ENCODE measurements at places on chromosomes 7 and 10. TPM values are rescaled to one million over a fixed set of nuclear protein-coding genes. Genes with fewer than 3 reads are reported as not detected.

Gene TIMM23
- total RNA-seq, result 57.3 TPM

Gene HOXA6
- not detected for total RNA-seq

Gene PNLIPRP3
- not detected for total RNA-seq

Gene EN2
- total RNA-seq, result not detected

Gene SEC61A2
- total RNA-seq, result 15.3 TPM

Gene ZNF467
- total RNA-seq, result 4.2 TPM

Gene LLCFC1
- total RNA-seq, result not detected

Gene AKR1C4
- total RNA-seq, result not detected

Gene CALN1
- 1.3 TPM for total RNA-seq

Gene C10orf105
- 0.10 TPM for total RNA-seq

Gene PTF1A
- total RNA-seq, result not detected

Gene GPER1
- total RNA-seq, result 6.7 TPM

Gene CDK1
- 59.5 TPM for total RNA-seq

Gene OR2A7
- 8.6 TPM for total RNA-seq

Gene OAT
- 99.2 TPM for total RNA-seq

Gene ODAD2
- total RNA-seq, result 1.0 TPM

Gene CLCN1
- total RNA-seq, result 3.1 TPM

Gene PLCE1
- 20.3 TPM for total RNA-seq

Gene ACTL6B
- not detected for total RNA-seq

Gene FAM24B
- total RNA-seq, result 7.5 TPM

Gene ZNF273
- 7.4 TPM for total RNA-seq

Gene SFTPA1
- not detected for total RNA-seq

Gene ACSM6
- total RNA-seq, result not detected

Gene CCSER2
- 67.2 TPM for total RNA-seq

Gene RASA4B
- total RNA-seq, result 9.1 TPM

Gene ATG9B
- total RNA-seq, result 25.8 TPM

Gene C10orf90
- 3.8 TPM for total RNA-seq

Gene SEM1
- 25.7 TPM for total RNA-seq

Gene LRRD1
- total RNA-seq, result 0.21 TPM

Gene BMS1
- 19.9 TPM for total RNA-seq

Gene FAM25G
- total RNA-seq, result not detected

Gene PLXDC2
- 54.1 TPM for total RNA-seq

Gene URGCP
- total RNA-seq, result 32.5 TPM

Gene ACADSB
- total RNA-seq, result 24.7 TPM

Gene CRTAC1
- total RNA-seq, result 2.6 TPM

Gene ADAM22
- total RNA-seq, result 16.7 TPM

All from tongue (tissue), 3 donors.